ENCODE measurements at places on chromosomes 13 and 19. TPM values are rescaled to one million over a fixed set of nuclear protein-coding genes. Genes with fewer than 3 reads are reported as not detected.

DNA sequence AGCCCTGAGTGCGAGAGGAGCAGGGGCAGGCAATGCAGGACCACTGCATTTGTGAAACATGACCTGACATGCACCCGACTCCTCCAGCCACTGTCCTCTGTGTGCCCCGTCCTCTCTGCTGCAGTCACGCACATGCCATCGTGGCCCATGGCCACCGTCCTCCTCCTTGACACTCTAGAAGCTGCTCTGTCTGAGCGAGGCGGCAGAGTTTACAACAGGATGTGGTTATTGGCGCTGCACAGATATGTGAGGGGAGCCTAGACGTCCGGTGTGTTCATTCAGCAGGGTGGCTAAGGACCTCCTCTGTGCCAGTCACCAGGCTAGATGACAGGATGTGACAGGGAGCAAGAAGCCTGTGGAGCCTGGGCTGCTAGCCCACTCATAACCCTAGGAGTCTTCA, 277.8 kb downstream of the FOXO1 start:
- H3K27me3 ChIP-seq, result no peaks in the 10 kb centered on the region
- H3K4me3 ChIP-seq, result peak overlapping the region; percentile 86
- no peaks in the 10 kb centered on the region for H3K36me3 ChIP-seq

DNA sequence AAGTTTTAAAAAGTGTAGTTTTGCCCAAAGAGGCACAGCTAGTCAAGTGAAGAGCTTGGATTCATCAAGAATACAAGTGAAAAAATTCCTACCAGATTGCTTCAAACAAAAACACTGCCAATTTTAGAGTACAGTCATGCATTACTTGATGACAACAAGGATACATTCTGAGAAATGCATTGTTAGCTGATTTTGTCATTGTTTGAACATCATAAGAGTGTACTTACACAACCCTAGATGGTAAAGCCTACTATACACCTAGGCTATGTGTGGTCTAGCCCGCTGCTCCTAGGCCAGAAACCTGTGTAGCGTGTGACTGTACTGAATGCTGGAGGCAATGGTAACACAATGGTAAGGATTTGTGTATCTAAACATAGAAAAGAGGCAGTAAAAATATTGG, 41.1 kb downstream of the TMTC4 start:
- H3K4me3 ChIP-seq, result no peak overlapping the region
- no peak for DNase-seq

DNA sequence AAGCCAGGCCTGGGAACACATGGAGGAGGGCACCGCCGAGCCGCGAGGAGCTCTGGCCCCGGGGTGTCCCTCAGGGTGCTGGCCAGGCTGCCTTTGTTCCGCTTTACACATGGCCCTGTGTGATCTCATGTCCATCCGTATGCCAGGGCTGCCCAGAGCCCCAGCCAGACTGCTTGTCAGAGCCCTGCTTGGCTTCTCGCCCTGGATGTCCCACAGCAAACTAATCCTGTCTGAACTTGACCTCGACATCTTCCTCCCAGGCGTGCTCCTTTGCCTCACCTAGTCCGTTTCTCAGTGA, 14.3 kb downstream of the BCKDHA start:
- no peak overlapping the region for H3K27ac ChIP-seq
- no peaks in the 10 kb centered on the region for H3K27me3 ChIP-seq
- peaks cover 3% of the 10 kb centered on the region for H3K36me3 ChIP-seq
- DNase-seq, result no peak
- H3K4me3 ChIP-seq, result no peak overlapping the region
- H3K4me1 ChIP-seq, result peaks cover 13% of the 10 kb centered on the region

DNA sequence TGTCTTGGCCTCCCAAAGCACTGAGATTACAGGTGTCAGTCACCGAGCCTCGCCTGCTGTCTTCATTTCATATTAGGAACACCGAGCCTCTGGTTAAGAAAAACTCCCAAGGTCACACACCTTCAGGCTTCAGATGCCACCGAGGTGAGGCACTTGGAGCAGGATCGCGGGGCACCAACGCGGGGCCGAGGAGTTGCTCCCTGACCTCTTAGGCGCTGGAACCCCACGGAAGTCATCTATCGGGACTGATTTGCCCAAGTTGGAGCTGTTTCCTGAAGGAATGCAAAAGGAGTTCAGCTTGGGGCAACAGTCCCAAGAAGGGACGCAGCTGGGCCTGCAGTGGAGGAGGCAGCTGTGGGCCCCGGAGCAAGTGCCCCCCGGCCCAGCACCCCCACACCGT, 50.3 kb upstream of the XPO4 start:
- DNase-seq, result no peak
- peaks cover 61% of the 10 kb centered on the region for H3K27me3 ChIP-seq
- H3K27ac ChIP-seq, result no peak overlapping the region
- no peak overlapping the region for H3K4me3 ChIP-seq

- peaks cover 15% of the 10 kb centered on the region for H3K4me1 ChIP-seq
- no peak overlapping the region for H3K4me3 ChIP-seq
- H3K27me3 ChIP-seq, result no peaks in the 10 kb centered on the region
- H3K27ac ChIP-seq, result no peak overlapping the region
These were observed 27.8 kb downstream of the ERCC5 start for GRCh38 chr13:102873653-102874052.

DNA sequence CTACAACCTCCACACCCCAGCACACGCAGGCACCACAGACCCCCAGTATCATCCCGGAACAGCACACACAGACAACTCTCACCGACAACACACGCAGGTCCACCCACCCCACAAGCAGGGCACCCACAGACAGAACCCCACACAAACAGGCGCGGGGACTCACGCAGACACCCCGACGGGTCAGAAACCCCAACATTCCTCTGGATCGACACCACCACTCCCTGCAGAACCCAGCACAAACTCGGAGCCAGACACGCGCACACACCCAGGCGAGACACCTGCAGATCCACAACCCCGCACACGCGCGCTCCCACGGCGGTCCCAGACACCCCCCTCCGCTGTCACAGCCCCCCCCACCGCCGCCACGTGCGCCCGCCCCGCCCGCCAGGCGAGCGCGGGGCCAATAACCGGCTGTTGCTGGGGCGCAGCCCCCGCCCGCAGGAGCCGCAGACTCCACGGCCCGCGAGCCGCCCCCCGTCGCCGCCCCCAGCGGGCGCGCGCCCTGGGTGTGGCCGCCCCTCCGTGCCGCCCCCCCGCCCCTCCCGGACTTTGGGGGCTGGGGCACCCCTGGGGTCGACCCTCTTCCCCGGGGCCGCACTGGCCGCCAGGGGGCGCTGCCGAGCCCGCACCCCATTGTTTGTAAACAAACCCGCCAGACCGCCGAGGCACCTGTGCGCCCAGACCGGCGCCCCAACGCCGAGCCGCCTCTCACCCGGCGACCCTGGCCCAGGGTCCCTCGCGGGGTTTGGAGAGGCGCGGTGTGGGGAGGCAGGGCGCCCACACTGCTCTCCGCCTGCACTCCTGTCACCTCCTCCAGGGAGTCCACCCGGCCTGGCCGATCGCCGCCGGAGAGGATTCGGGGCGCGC, 712 bp downstream of the BBC3 start:
- peaks cover 24% of the 10 kb centered on the region for H3K4me1 ChIP-seq
- H3K4me3 ChIP-seq, result no peak overlapping the region
- DNase-seq, result peak; percentile 84
- H3K36me3 ChIP-seq, result no peaks in the 10 kb centered on the region
- no peak overlapping the region for H3K27ac ChIP-seq

DNA sequence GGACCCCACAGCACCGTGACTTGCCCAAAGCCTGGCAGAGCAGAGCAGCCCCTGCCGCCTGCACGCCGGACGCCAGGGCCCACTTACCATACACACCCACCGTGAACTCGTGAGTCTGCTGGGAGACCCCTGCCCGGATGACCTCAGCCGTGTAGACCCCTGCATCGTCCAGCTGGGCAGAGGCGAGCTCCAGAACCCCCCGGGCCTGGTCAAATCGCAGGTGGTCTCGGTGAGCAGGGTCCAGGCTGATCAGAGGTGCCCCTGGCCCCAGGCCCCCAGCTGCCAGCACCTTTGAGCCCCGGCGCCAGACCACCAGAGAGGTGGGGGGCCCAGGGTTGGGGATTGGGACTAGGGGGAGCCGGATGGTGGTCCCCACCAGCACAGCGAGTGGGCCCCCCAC, 873 bp downstream of the VSIG10L start:
- no peak overlapping the region for H3K27ac ChIP-seq
- no peaks in the 10 kb centered on the region for H3K27me3 ChIP-seq
- peaks cover 17% of the 10 kb centered on the region for H3K4me1 ChIP-seq
- peak overlapping the region; percentile 69 for H3K4me3 ChIP-seq
- DNase-seq, result no peak
- H3K36me3 ChIP-seq, result no peaks in the 10 kb centered on the region

DNA sequence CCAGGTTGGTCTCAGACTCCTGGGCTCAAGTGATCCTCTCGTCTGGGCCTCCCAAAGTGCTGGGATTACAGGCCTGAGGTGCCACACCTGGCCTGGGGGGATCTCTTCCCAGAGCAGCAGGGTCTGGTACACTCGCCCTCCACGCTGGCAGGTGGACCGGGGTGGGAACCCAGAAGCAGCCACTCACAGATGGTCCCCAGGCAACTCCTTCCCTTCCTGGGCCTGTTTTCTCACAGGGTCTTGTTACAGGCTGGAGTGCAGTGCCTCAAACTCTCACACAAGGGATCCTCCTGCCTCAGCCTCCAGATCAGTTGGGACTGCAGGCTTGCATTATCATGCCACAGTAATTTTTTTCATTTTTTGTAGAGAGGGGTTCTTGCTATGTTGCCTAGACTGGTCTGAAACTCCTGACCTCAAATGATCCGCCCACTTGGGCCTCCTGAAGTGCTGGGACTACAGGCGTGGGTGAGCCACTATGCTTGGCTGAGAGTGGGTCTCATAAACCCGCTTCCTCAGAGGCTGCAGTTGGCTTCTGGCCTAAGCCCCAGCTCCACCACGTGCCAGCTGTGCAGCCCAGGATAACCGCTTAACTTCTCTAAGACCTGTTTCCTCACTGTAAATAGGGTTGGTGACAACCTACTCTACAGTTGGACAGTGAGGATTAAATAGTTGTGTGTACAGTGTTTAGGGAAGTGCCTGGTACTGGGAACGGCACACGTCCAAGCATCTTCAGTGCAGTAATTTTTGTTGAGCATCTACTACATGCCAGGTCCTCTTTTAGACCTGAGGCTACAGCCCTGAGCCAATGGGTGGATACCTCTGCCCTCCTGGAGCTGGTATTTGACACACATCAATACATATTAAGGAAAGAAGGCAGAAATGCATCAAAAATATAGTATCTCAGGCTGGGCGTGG, 871 bp upstream of the CCER2 start:
- DNase-seq, result no peak
- H3K4me3 ChIP-seq, result no peak overlapping the region
- H3K27me3 ChIP-seq, result no peaks in the 10 kb centered on the region
- H3K27ac ChIP-seq, result no peak overlapping the region

GRCh38 chr13:67664502-67664901, 434.4 kb upstream of the PCDH9 start:
- no peak overlapping the region for H3K27ac ChIP-seq
- H3K4me3 ChIP-seq, result no peak overlapping the region
- no peaks in the 10 kb centered on the region for H3K4me1 ChIP-seq
- no peaks in the 10 kb centered on the region for H3K27me3 ChIP-seq

GRCh38 chr19:54063350-54064116, at the start of gene VSTM1:
TSS of gene VSTM1 (minus strand) at chr19:54063897. CDS start at chr19:54063777, 120 bp downstream.
- H3K27me3 ChIP-seq, result peaks cover 39% of the 10 kb centered on the region
- no peak within 1 kb of the TSS for H3K4me3 ChIP-seq
- DNase-seq, result no peak
- peaks cover 6% of the 10 kb centered on the region for H3K36me3 ChIP-seq

- no peak overlapping the region for H3K27ac ChIP-seq
- H3K27me3 ChIP-seq, result no peaks in the 10 kb centered on the region
- H3K4me3 ChIP-seq, result no peak overlapping the region
- no peaks in the 10 kb centered on the region for H3K36me3 ChIP-seq
These were observed 1258.6 kb downstream of the PCDH9 start for GRCh38 chr13:65971541-65971940.

DNA sequence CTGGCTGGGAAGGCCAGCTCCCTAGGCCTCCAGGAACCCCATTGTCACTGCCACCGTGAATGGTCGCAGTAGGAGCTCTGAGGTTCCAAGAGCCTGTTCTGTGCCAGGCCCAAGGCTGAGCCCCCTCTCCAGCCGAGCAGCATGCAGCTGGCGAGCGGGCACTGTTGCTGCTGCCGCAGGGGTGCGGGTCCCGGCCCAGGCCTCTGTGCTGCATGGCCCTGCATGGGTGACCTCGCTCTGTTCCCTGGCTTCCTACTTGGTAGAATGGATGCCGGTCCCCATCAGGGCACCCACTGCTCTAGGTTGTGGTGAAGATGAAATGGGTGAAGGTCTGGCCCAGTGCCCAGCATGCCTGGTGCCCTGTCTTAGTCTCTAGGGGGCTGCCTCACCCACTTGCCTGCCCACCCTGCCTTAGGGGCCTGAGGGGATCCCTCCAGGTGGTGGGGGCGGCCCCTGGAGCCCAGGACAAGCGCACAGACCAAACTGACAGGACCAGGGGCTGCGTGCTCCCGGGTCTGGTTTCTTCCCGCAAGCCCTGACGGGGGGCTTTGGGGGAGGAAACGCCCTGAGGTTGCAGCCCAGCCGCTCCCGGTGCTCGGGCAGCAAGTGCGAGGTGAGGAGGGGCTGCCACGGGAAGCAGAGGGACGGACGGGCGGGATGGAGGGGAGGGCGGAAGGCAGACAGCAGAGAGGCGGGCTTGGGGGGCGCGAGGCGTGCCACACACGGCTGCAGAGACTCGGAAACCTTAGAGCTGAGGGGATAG, 8.7 kb upstream of the UQCR11 start:
- peaks cover 21% of the 10 kb centered on the region for H3K4me1 ChIP-seq
- no peaks in the 10 kb centered on the region for H3K36me3 ChIP-seq
- no peak overlapping the region for H3K27ac ChIP-seq

GRCh38 chr13:72960541-72960940, 98.3 kb upstream of the KLF5 start:
- DNase-seq, result no peak
- H3K4me1 ChIP-seq, result no peaks in the 10 kb centered on the region
- no peak overlapping the region for H3K27ac ChIP-seq
- H3K36me3 ChIP-seq, result peaks cover 13% of the 10 kb centered on the region

GRCh38 chr13:55664178-55664577, 1476.5 kb upstream of the PRR20A start:
- no peaks in the 10 kb centered on the region for H3K36me3 ChIP-seq
- H3K27ac ChIP-seq, result no peak overlapping the region
- DNase-seq, result no peak
- H3K4me1 ChIP-seq, result no peaks in the 10 kb centered on the region
- H3K4me3 ChIP-seq, result no peak overlapping the region

LRRC8E gene
- not detected for total RNA-seq

SPINT2 gene
- 49.1 TPM for total RNA-seq

LPAR2 gene
- total RNA-seq, result 67.2 TPM

ZNF91 gene
- 65.6 TPM for total RNA-seq

FSD1 gene
- 2.9 TPM for total RNA-seq

MISP gene
- total RNA-seq, result not detected
